NCI-H748 treated with DMSO at 0.1 percent for 48 hours (cell line): ENCODE measurements at places on chromosomes 4 and X.

- DNase-seq, result no peak
Measured at GRCh38 chrX:36062778-36063177, 143.2 kb downstream of the CFAP47 start.

GRCh38 chr4:170307182-170307581, 217.4 kb upstream of the AADAT start:
- no peak for DNase-seq

DNA sequence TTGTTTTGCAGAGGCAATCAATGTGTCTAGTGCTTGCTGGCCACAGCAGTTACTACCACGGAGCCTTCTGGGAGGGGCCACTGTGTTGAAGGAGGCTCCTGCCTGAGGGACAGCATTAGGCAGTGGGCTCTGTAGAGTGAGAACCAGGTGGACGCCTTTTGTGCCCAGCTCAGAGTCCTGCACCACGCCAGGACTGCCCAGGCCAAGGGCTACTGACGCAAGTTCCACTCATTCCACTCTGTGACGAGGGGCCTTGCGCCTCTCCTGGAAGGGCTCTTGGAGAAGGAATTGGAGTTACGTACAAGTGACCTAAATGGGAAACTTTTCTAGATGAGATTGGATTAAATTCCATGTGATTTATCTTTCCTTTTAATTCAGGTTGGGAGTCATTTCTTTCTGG, 102.8 kb upstream of the MAGEE2 start:
- DNase-seq, result no peak

- no peak for DNase-seq
Measured at GRCh38 chrX:1325515-1326116, 11.0 kb upstream of the IL3RA start.
